AG09309 (cell line): ENCODE measurements at places on chromosomes 1 and 21.

GRCh38 chr1:151197863-151198253, 494 bp upstream of the PIP5K1A start:
- no peak for DNase-seq

DNA sequence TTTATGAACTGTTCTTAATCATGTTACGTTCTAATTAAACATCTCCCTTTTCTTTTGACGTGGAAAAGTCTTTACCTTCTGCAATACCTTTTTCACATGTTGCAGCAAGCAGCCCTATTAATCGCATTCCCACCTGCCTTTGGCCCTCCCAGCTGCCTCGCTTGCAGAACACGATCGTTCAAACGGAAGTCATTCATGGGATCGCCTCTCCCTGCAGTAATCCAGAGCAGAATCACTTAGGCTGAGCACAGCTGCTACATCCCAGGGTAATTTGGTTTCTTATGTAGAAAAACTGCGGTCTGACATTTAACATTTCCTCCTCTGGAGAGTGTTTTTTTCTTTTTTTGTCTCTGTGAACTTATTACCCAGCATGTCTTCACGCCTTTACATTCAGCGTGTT, 206.3 kb downstream of the KIF26B start:
- DNase-seq, result no peak

- DNase-seq, result no peak
Measured at GRCh38 chr1:158124034-158124433, 56.7 kb upstream of the CD1D start.

GRCh38 chr1:41812453-41812852, 106.3 kb downstream of the HIVEP3 start:
- peak; percentile 80 for DNase-seq

DNA sequence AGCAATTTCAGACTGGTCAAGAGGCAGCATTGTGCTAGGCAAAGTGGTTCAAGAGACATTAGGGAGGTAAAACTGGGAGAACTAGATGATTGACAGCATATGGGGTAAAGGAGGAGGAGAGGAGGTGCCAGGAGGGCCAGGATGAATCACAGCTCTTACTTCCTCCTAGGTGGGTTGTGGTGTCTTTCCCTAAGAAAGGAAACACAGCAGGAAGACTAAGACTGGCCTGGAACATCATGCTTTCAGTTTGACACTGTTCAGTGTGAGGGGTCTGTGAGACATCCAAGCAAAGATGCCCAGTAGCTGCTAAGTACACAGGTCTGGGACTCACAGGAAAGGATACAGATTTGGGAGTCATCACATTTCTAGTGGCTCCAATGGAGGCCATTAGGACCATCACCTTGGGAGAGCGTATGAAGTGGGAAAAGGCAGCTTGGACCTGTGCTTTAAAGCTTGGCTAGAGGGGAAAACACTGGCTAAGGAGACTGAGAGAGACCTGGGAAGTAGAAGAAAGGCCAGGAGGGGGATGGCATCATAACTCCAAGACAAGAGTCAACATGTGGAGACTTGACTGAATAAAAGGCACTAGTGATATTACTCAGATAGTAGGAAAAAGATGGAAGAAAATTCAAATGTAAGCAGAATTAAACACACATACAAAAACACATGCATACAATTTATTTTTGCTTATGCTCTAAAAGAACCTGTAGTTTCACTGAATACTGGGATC, 17.3 kb downstream of the CD58 start:
- DNase-seq, result no peak
